ENCODE measurements at places on chromosomes 5 and 9.

- DNase-seq, result peak; percentile 23
These were observed 271.9 kb downstream of the NSG2 start for GRCh38 chr5:174317256-174317894.

DNA sequence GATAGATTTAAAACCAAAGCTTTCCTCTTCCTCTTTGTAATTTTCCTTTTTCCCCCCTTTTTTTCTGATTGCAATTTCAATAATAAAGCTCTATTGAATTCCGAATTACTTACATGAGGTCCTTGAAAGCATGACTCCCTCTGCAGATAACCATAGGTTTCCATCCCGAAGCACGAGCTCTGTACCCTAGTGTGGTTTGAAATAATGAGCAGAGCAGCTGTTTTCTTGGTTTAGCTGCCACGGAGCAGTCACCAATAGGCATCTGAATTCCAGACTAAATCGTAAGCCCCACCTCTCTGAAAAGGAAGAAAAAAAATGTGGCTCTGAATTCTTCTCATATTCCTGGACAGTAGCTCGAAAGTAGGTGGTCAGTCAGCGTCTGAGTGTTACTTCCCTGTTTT is 18.5 kb upstream of the GNE start:
- DNase-seq, result peak; percentile 6

GRCh38 chr5:63286724-63287123 is 675.5 kb downstream of the HTR1A start:
- DNase-seq, result no peak

DNA sequence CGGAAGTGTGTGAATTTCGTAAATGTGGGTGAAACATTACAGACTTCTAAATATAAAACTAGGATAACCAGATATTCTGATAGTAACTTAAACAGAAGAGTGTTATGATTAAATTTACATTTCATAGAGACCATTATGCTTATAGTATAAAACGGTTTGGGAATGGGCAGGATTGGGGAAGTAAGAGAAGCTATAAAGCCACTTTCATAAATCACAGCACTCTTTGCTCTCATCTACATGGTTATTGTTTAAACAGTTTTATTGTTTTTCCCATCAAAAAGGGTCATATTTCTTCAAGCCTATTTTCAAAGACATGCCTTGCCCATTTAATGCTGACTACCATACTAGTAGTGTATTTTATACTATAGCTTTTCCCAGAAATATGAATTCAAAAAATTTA is 9.2 kb downstream of the ZFR start:
- no peak for DNase-seq

DNA sequence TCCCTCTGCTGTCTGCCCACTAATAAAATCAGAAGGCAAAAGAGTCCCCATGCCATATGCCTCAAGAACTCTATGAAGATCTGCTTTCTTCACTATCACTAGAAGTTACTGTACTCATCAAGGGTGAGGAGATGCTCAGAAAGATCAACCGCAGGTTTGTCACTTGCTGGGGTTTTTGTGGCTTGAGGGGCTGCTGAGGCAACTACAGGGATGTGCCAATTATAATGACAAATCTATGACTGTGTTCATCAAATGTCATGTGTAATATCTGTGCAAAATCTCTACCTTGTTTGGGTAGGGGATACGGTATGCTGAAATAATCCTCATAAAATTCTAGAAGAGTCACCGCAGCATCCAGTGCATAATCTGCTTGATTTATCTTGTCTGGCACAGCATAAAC is 13.0 kb downstream of the ERAP1 start:
- DNase-seq, result no peak

- no peak for DNase-seq
These were observed 5.3 kb downstream of the SSNA1 start for GRCh38 chr9:137193771-137194170.

DNA sequence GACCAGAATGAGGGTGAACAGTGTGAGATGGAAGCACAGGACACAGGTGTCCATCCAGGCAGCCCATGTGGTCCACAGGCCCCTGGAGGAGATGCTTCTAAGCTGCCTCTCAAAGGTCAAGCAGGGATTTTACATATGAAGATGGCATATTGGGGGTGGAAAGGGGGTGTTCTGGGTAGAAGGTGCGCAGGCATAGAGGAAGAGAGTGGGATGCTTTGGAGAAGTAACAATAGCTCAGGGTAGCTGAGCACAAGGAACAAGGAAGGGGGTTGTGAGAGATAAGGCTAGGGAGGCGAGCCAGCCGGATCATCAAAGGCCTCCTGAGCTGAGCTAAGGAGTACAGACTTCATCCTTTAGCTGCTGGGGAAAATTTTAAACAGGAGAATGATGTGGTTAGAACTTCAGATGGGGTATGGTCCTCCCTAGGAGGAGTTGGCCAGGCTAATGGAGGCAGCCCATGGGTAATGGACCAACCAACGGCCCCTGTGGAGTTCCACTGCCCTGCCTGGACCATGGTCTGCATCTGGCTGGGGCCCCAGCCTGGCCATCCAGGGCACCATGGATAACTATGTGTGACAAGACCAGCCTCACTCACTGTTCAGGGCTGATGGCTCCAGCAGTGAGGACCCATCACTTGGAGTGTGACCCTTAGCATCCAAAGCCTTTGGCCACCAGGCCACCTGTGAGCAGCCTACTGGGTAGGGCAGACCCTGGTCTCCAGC is 86.8 kb upstream of the TBC1D2 start:
- DNase-seq, result no peak
